ENCODE measurements at places on chromosomes 11 and 22. TPM values are rescaled to one million over a fixed set of nuclear protein-coding genes. Genes with fewer than 3 reads are reported as not detected.

OR52H1 gene
- not detected for total RNA-seq

GRCh38 chr22:38028344-38029130 is 28.7 kb upstream of the PICK1 start:
- no peak for DNase-seq

GRCh38 chr11:128522943-128523518 is 64.3 kb downstream of the ETS1 start:
- DNase-seq = no peak

DNA sequence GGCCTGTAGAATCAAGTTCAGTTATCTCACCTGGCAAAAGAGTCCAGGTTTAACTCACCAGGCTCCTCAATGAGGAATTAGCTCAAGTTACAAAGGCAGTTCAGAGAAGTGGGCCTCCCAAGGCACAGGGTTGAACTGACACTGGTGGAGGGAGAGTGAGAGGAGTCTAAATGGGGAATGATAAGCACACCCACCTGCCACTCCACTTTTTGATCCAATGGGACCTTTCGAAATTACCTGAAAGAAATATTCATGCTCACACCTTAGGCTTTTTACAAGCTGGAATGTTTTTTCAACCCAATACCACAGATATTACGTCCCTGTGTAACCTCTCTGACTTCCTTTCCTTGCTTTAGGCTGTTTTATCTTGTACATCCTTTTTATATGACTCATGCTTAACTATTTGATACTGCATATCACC is 642.7 kb upstream of the TENM4 start:
- DNase-seq = no peak

DNA sequence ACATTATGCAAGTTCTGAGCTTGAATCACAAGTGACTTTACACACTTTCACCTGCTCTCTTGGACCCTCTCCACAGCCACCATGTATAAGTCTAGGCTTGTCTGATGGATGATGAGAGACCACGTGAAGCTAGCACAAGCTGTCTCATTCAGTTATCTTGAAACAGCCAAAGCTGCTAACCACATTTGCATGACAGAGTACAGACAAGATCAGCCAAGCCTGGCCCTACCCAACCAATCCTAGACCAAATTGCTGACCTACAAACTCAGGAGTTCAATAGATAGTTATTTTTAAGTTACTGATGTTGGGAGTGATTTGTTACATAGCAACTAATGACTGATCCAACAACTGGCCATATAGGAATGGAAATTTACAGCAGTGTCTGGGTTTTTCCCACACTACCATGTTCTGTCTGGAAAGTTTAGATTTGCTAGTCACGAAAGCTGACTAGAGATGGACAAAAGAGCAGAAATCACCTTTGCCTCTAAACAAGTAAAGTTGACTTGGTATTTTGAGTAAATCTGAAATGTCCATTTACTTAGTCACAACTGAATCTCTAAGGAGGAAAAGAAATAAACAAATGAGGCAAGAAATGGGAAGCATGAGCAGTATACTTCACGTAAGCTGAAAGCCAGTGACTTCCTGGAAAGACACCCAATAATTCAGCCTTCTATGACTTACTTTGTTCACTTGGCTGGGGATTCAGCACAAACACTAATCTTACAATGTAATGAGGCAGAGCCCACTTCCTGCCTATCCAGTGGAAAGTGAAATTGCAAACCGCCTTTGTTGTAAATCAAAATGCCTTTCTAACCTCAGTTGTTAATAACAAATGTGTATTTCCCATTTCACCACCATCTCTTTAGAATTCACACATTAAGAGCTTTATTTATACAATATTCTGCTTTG is 101.7 kb downstream of the FAM181B start:
- DNase-seq = no peak
